ENCODE measurements at places on chromosomes 1 and 21.
A peak's percentile ranks its signal among the peaks of the same experiment; 100 is the strongest.

GRCh38 chr1:197675583-197676208, 99.6 kb downstream of the DENND1B start:
- DNase-seq = no peak

DNA sequence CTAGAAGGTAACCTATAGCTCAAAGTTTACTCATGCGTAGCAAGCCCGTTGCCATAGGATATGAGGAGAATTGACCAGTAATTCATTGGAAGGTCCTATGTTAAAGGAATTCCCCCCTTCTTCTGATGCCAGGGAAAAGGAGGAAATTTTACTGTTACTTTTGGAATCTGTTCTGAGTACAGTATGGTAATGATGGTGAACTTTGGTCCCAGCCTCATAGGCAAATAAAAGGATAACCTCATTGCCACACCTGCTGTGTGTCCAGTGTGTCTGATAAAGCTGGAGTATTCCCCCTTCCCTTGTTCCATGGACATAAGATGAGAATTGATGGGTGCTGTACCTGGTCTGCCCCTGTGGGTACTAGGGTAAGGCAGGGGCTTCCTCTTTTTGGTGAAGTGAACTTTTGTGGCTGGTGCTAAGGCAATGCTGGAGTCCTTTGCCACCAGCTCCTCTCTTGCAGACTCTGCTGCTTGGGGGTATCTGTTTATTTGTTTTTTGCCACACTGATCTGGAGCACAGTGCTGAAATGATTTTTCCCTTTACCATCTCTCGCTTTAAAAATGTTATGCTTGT, 22.2 kb downstream of the MPZ start:
- DNase-seq = no peak

GRCh38 chr1:163770265-163770664, 448.5 kb downstream of the NUF2 start:
- no peak for DNase-seq

GRCh38 chr1:202207292-202207691, 13.7 kb downstream of the LGR6 start:
- DNase-seq = no peak

DNA sequence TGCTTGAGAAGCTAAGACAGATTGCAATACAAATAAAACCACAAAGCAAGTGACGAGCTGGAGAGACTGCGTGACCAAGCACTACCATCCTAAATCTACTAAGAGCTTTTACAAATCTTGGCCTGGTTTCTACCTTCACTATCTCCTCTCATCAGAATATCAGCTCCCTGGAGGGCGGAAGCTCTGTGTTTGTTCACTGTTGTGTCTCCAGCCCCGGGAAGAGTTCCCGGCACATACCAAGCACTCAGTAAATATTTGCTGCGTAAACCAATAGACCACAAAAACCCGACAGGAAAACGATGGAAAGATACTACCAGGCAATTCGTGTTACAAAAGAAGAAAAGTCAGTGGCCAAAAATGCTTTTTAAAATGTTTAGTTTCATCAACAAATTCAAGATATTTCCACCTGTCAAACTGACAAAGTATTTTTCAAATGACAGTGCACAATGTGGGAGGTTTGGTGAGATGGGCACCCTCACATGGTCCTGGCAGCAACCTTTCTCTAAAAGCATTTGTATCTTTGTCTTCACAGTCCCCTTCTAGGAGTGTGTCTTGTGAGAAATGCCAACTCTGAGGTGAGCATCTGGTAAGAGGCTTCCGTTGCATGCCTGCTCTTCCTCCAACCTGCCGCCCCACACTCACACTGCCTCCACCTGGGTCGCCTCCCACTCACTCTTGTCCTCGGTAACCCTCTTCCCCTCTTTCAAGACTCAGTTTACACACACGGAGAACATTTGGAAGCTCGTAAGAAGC, 34.7 kb downstream of the SLC1A7 start:
- DNase-seq = no peak

DNA sequence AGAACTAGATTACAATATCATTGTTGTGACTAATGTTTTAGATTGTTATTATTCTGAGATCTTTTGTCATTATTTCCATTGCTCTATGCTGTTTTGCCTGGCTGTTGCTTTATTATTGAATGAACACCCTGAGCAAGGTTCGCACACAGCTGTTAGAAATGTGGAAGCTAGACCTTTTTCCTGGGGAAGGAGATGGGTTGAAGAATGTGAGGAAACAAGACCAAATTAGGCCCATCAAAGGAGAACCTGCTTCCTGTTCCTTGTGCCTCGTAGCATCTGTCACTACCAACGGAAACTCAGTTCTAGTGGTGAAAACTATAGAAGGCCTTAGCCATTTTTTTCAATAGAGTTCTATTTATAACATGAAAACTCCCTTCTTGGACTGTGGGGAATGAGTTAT, 68.7 kb downstream of the RGL1 start:
- peak; percentile 12 for DNase-seq

GRCh38 chr1:226308166-226308722, 720 bp downstream of the LIN9 start:
- DNase-seq = peak; percentile 38

DNA sequence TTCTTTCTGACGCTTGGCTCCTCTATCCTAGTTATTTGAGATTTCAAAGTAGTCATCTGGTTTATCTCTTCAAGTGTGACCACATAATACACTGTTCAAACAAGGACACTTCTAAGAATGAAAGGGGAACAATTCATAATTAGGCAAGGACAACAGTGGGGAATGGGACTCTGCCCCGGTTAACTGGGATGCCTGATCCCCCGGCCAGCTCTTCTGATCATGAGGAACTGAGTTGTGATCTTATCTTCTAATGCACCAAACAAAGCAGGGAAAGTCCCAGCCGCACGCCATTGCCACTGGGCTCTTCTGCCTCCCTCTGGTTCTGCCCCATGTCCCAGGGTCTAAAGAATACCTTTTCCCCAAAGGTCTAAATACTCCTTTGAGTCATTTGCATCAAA, 158.2 kb upstream of the IRF2BP2 start:
- peak; percentile 47 for DNase-seq

GRCh38 chr1:7405844-7406500, 365.1 kb upstream of the VAMP3 start:
- DNase-seq = no peak

DNA sequence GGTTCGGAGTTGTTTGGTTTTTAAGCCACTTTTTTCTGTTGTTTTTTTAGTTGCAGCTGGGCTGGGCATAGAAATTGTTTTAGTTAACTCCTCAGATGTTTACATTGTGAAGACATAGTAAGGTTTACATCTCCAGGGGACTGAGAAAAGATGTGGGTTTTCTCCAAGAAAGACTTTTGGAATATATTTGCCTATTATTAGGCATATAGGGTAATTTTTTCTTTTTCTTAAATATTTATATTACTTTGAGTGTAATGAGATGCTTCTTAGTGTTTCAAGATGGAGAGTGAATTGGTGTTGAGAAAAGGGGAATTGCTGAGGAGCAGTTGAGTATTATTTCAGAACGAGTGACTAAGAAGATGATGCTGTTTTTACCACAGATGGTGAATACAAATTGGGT, 26.6 kb upstream of the PIGK start:
- DNase-seq = no peak

GRCh38 chr1:226778657-226779058, 39.6 kb upstream of the ITPKB start:
- no peak for DNase-seq

DNA sequence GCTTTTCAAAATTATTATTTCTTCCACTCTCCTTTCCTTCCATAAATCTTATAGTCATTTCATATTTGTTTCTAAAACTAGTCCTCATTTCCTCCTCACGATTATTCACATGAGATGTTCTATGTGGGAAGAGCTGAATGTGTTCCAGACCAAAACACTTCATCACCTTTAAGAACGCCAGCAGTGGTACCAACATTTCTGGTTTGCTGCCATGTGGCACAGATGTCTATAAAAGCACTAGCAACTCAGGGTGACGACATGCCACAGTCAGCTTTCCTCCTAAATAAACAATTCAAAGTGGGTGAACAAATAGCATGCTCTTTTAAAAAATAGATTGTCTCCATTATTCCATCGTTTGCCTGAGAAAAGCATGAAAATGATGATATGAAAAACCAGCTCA, 1217.8 kb upstream of the ADGRL2 start:
- no peak for DNase-seq

DNA sequence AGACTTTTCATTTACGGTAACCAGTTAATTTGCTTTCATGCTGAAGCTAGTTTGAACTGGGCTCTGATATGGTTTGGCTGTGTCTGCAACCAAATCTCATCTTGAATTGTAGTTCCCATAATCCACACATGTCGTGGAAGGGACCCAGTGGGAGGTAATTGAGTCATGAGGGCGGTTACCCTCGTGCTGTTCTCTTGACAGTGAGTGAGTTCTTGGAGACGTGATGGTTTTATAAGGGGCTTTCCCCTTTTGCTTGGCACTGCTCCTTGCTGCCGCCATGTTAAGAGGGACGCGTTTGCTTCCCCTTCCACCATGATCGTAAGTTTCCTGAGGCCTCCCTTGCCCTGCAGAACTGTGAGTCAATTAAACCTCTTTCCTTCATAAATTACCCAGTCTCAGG, 10.3 kb upstream of the FHAD1 start:
- DNase-seq = no peak

GRCh38 chr1:12416101-12416500, 186.3 kb downstream of the VPS13D start:
- DNase-seq = no peak

GRCh38 chr1:50300297-50300696, 122.9 kb downstream of the DMRTA2 start:
- no peak for DNase-seq

DNA sequence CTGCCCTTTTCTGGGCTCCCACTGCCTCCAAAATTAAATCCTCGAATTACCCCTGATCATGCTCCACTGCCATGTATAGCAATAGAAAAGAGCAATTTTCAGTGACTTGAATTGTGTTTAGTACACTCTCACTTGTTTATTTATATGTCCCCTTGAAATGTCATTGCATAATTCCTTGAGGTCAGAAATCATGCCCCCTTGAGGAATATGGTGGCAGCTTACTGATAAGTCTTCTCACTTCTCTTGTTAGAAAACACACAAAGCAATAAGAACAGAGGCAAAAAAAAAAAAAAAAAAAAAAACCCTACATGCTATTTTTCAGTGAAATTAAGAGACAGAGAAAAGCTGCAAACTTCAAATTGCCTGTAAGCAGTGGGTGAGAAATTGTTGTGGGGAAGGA, 37.5 kb downstream of the GPR88 start:
- no peak for DNase-seq

GRCh38 chr1:232978815-232979214, 28.4 kb downstream of the NTPCR start:
- no peak for DNase-seq

DNA sequence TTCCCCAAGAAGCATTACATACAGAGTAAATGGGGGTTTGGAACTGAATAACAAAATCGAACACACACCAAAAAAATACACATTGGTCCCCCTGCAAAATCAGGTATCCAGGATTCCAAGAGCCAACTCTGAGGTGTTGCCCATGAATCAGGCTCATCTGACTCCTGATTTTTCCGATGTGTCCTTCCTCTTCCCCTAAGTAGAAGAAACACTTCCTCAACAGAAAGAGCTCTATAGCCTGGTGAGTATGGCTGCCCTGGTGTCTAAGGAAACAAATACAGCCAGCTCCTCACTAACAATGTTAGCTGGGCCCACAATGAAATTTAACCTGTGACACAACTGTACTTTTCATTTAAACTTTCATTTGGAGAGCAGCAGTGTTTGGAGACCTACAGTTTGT, 33.6 kb downstream of the ERI3 start:
- DNase-seq = no peak

DNA sequence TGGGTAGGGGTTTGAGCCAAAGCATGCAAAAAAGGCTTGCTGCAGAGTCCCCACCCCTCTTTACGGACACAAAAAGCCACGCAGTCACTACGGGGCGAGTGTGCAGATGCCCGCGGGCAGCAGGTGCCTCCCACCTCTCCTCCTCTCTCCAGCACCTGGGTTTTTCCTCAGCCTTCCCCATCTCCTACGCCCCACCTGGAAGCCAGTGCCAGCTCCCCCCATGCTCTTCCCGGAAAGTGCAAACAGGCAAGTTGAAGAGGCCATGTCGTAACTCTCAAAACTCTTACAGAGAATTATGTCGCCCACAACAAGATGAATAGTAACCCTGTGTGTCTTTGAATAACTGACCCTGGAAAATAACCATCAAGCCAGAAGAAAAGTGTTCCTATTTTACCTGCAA, 82.5 kb downstream of the PDE9A start:
- DNase-seq = no peak

DNA sequence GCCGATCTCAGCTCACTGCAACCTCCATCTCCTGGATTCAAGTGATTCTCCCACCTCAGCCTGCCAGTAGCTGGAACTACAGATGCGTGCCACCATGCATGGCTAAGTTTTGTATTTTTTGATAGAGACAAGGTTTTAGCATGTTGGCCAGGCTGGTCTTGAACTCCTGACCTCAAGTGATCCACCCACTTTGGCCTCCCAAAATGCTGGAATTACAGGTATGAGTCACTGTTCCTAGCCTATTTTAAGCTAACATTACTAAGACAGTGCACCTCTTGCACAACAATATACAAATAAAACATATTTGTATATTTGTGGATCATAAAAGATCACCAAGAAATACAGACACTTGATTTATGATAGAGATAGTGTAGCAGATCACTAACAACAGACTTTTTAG, 139.1 kb downstream of the DUSP10 start:
- DNase-seq = no peak

DNA sequence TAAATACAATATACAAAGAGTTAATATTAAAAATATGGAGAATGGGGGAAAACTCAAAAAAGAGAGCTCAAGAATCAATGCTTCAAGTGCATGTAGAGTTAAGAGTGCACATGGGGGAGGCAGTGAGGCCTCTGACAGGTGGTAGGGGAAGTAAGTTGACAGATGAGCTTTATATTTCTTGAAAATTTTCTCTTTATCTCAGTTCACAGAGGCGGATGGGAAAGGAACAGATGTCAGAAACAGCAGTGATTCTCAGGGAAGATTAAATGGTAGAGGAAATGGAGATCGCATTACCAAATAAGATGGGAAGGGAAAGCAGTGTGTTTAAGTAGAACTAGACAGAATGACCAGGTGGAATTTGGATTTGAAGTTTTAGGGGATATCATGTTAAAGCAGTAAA, 200.1 kb upstream of the C1orf105 start:
- no peak for DNase-seq
